ENCODE measurements at places on chromosomes 2 and 18. TPM values are rescaled to one million over a fixed set of nuclear protein-coding genes. Genes with fewer than 3 reads are reported as not detected.

GBX2 gene
- not detected for polyA plus RNA-seq

GPR17 gene
- 0.19 TPM for polyA plus RNA-seq

CXCR1 gene
- 0.03 TPM for polyA plus RNA-seq

ERMN gene
- not detected for polyA plus RNA-seq

RRM2 gene
- 12.0 TPM for polyA plus RNA-seq

CACNB4 gene
- 0.31 TPM for polyA plus RNA-seq

C2orf76 gene
- 20.3 TPM for polyA plus RNA-seq

PJVK gene
- polyA plus RNA-seq, result 5.3 TPM

DOK6 gene
- polyA plus RNA-seq, result 0.31 TPM

RAD51AP2 gene
- polyA plus RNA-seq, result not detected

CCNYL1 gene
- 10.2 TPM for polyA plus RNA-seq

ARHGAP25 gene
- polyA plus RNA-seq, result 4.0 TPM

TMEM37 gene
- 6.7 TPM for polyA plus RNA-seq

PMAIP1 gene
- polyA plus RNA-seq, result 3.2 TPM

POMC gene
- 3.5 TPM for polyA plus RNA-seq

GNLY gene
- 1.7 TPM for polyA plus RNA-seq

GPR45 gene
- not detected for polyA plus RNA-seq

FAM110C gene
- 6.9 TPM for polyA plus RNA-seq

MAP3K19 gene
- not detected for polyA plus RNA-seq

FAP gene
- 1.2 TPM for polyA plus RNA-seq

MALL gene
- 2.7 TPM for polyA plus RNA-seq

KATNAL2 gene
- 2.5 TPM for polyA plus RNA-seq

LIPG gene
- 0.76 TPM for polyA plus RNA-seq

NR4A2 gene
- 4.7 TPM for polyA plus RNA-seq

SERPINB7 gene
- 0.23 TPM for polyA plus RNA-seq

PKDCC gene
- polyA plus RNA-seq, result 31.7 TPM

FBLN7 gene
- 0.50 TPM for polyA plus RNA-seq

CAPN14 gene
- 66.0 TPM for polyA plus RNA-seq

ASB18 gene
- not detected for polyA plus RNA-seq

RIT2 gene
- not detected for polyA plus RNA-seq

TEX261 gene
- 17.1 TPM for polyA plus RNA-seq

AKAIN1 gene
- not detected for polyA plus RNA-seq

TBR1 gene
- not detected for polyA plus RNA-seq

CHRNG gene
- not detected for polyA plus RNA-seq

CCDC148 gene
- 0.25 TPM for polyA plus RNA-seq

AFF3 gene
- polyA plus RNA-seq, result 2.1 TPM

ABCG5 gene
- not detected for polyA plus RNA-seq

HMSD gene
- polyA plus RNA-seq, result 0.10 TPM

ITGA4 gene
- polyA plus RNA-seq, result 1.2 TPM

LPIN1 gene
- polyA plus RNA-seq, result 15.1 TPM

RGPD3 gene
- 0.06 TPM for polyA plus RNA-seq

GPR35 gene
- 9.8 TPM for polyA plus RNA-seq

MPHOSPH10 gene
- 17.9 TPM for polyA plus RNA-seq

ADI1 gene
- polyA plus RNA-seq, result 124 TPM

DNPEP gene
- 69.2 TPM for polyA plus RNA-seq

CNTNAP5 gene
- polyA plus RNA-seq, result not detected
